ENCODE measurements at places on chromosomes 13 and 19. TPM values are rescaled to one million over a fixed set of nuclear protein-coding genes. Genes with fewer than 3 reads are reported as not detected.

DNA sequence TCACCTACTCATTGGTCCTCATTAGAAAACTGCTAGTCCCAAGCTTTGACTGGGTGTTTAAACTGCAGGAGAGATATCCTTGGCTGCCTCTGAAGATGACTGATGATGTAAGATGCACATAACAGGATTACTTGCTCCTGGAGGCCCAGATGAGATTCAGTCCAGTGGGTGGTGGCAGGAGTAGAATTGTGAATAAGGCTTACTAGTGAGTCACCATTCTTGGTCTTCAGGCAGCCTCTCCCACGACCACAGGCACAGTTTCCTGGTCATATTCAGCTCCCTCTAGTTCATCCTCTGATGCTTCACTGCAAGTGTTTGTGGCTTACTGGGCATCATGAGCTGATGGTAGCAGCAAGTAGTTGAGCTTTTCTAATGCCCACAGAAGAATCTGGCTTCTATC lies 12.1 kb downstream of the SERTM1 start:
- DNase-seq = no peak

DNA sequence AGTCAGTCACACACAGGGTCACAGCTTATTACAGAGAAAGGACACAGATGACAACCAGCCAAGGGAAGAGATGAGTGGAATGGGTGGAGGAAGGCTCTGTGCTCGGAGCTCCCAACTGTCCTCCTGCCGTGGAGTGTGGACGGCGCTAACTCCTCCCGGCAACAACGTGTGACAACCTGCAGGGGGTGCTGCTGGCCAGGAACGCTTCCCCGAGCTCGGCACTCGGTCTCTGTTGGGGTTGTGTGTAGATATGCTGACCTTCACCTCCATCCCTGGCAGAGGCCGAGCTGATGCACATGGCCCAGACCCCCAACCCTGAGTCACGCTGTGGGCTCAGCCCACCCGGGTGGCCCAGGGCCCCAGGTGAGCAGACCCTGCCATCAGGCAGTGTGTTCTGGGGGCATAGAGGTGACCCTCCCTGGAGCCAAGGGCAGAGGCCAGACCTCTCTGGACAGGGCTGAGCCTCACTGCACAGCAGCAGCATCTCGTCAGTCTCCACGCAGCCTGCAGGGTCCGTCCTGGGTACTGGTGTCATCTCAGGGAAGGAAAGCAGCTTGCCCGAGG lies 14.1 kb downstream of the ZNF444 start:
- no peak for DNase-seq

- DNase-seq = no peak
Observed at GRCh38 chr13:30362869-30363268, 55.5 kb upstream of the KATNAL1 start.

GRCh38 chr13:45243077-45243476 lies 42.2 kb upstream of the KCTD4 start:
- no peak for DNase-seq

DNA sequence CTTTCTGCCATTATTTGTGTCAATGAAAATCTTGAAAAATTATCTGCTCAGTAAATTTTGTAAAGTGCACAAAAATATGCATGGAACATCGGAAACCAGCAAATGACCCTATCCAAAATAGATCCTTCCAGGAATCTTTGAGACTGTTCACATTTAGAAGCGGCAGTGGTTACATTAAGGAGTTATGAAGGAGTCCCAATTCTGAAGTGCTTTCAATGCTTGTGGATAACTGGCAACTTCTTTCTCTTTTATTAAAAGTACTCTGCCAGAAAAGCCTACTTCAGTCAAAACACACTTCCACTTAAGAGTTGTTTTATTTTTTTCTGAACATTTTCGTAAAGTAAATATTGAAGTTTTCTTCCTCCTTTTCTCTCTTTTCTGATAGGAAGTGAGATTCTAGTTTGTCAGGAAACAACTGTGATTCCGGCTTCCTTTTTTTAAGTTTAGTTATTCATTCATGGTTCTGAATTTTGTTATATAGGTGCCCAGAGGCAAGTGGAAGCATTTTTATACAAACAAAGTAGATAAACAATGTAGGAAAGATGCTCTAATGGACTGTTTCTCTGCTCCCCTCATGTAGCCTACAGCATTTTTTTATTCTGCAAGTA lies 83.5 kb downstream of the PCDH9 start:
- DNase-seq = no peak

DNA sequence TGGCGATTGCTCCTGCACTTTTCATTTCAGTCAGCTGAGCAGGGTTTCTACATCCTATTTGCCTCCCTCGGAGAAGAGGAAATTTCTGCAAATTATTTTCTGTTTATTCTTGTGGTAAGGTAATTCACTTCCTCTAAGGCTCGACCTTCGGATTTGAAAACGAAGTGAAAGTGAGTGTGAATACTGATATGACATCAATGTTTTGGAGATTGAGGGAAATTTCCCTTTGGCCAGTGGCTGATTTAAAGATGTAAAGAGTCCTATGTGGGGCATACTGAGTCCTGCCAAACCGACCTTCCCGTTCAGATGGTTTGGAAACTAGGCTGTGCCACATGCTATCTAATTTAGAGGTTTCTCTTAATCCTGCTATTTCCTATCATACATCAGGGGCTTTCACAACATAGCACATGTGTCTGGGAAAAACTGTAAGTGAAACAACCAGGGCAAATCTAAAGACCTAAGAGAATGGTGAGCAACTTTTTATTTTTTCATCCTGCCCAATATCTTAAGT lies 112.3 kb downstream of the POSTN start:
- no peak for DNase-seq

- DNase-seq = no peak
Observed at GRCh38 chr13:57629391-57629804, 2.1 kb upstream of the PCDH17 start.

DNA sequence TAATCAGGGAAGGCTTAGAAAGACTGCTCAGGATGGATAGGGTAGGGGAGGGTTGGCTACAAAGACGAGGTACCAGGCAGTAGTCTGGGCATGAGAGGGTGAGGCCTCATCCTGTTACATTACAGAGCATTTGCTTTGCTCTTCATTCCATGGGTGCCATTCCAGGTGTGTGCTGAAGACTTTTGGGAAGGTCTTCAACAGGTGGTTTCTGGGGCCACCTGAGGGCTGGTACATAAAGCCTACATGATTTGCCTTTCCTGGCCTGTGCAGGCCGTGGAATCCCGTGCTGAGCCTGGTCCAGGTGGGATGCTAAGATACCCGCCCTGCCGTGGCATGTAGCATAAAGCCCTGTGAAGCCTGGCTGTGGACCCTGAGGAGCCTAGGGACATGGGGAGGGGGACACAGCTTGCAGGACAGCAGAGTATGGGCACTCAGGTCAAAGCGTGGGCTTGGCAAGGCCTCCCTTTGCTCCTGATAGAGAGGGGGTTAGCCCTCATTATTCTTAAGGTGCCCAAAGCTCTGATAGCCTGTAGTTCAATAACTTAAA lies 55.6 kb upstream of the ZNF536 start:
- no peak for DNase-seq

- no peak for DNase-seq
Observed at GRCh38 chr13:35793823-35794222, 317.3 kb upstream of the MAB21L1 start.

GRCh38 chr13:37679043-37679442 lies 80.5 kb upstream of the POSTN start:
- no peak for DNase-seq

- DNase-seq = peak; percentile 95
Observed at GRCh38 chr19:1087813-1088415, 7.3 kb downstream of the POLR2E start.

GRCh38 chr13:46321494-46322225 lies 65.4 kb downstream of the RUBCNL start:
- DNase-seq = no peak

GRCh38 chr13:20182231-20182846 lies 10.4 kb downstream of the GJB2 start:
- no peak for DNase-seq

GRCh38 chr19:8161135-8161646 lies 11.8 kb upstream of the FBN3 start:
- no peak for DNase-seq

GRCh38 chr13:27973291-27973690 lies 4.2 kb upstream of the CDX2 start:
- no peak for DNase-seq

The KLK4 gene
- not detected for total RNA-seq

The SHD gene
- not detected for total RNA-seq

The LGALS14 gene
- not detected for total RNA-seq

The DNMT1 gene
- total RNA-seq = 51.4 TPM

The PRX gene
- total RNA-seq = 10.3 TPM

The MEDAG gene
- 23.6 TPM for total RNA-seq

The TEX101 gene
- not detected for total RNA-seq

The SUPT5H gene
- total RNA-seq = 101 TPM
